ENCODE measurements at places on chromosomes 7 and 10. TPM values are rescaled to one million over a fixed set of nuclear protein-coding genes. Genes with fewer than 3 reads are reported as not detected.

IFIT2 gene
- total RNA-seq, result 2.6 TPM

VENTX gene
- 0.44 TPM for total RNA-seq

- no peaks in the 10 kb centered on the region for H3K36me3 ChIP-seq
- H3K4me1 ChIP-seq, result peaks cover 12% of the 10 kb centered on the region
- H3K27ac ChIP-seq, result no peak overlapping the region
- no peak for DNase-seq
Measured at GRCh38 chr7:112049555-112050249, 156.5 kb downstream of the DOCK4 start.

DNA sequence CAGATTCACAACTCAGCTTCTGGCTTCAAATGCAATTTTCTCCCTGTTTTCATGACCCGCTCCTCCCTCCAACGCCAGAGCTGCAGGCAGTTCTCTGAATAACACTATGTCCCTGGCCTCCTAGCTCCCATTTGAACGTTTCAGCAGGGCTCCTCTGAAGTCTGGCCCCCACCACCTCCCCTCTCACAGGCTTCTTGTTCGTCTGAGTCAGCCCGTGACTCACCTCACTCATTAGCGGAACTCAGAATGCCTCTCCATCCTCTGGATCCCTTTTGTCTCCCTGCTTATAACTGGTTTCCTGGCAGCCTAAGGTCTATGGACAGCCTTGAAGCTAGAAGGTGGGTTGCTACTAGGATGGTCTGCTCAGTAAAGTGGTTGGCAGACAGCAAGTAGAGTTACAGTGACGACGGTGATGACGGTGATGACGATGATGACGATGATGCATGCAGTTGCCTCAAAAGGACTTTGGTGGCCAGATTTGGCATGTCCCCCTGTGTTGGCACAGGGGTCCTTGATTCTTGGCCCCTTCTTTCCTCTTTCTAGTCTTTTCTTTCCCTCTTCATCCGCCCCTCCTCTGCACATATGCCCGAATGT, 83.3 kb upstream of the MKLN1 start:
- no peaks in the 10 kb centered on the region for H3K27me3 ChIP-seq
- H3K4me3 ChIP-seq, result no peak overlapping the region
- H3K27ac ChIP-seq, result no peak overlapping the region
- no peaks in the 10 kb centered on the region for H3K4me1 ChIP-seq
- DNase-seq, result no peak

DNA sequence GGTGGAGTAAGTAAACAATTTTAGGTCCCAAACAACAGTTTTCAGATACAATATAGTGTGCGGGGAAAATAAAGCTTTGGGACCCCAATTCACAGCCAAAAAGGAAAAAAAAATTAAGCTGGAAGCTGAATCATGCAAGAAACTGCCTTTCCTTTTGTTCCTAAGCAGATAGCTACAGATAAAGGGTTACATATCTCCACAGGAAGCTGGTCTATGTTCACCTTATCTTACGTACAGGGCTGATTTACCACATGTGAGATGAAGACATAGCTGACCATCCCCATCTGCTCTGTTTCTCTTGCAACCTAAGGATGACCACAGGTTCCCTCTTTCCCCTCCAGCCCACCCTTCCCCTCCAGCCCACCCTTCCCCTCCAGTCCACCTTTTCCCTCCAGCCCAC, 14.2 kb upstream of the PFKP start:
- H3K36me3 ChIP-seq, result no peaks in the 10 kb centered on the region
- no peaks in the 10 kb centered on the region for H3K27me3 ChIP-seq
